ENCODE measurements at places on chromosomes 7 and 10.

- DNase-seq: no peak
Measured at GRCh38 chr7:30817371-30817767, 46.2 kb downstream of the MINDY4 start.

DNA sequence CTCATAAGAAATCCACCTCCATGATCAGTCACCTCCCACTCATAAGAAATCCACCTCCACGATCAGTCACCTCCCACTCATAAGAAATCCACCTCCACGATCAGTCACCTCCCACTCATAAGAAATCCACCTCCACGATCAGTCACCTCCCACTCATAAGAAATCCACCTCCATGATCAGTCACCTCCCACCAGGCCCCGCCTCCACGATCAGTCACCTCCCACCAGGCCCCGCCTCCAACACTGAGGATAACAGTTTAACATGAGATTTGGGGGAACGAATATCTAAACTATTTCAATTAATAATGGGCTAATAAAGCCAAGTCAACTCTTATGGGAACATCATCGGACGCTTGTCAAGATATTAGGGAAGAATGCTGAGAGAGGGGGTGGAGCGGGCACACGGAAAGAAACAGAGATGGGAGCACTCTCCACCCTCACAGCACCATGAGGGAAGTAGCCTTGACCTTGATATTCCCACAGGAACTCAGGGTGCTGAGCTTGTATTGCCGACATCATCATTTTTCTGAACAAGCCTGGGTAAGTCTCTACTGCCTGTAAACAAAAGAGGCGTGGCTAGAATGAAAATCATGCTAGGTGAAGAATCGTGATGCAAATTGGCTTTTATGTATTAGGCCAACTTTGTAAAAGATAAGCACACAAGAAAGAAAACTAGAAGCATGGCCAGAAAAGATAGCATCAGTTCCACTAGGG lies 303.5 kb upstream of the KLF6 start:
- DNase-seq: no peak

DNA sequence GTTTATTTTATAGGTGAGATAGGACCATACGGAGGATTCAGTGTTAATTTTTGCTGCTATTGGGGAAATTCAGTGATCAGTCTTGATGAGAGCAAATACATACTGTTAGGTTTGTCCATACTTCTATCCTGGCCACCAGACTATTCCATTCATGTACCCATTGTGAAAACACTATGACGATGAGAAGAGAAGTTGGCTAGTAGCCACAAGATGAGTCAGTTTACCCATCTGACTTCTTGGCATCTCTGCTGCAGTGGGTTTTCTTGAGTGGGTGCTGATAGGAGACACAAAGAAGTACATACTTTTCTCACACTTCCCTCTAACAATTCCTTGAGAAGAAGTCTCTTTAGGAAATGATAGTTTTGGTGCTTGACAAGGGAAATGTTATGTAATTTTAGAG lies 133.1 kb downstream of the TFPI2 start:
- no peak for DNase-seq

DNA sequence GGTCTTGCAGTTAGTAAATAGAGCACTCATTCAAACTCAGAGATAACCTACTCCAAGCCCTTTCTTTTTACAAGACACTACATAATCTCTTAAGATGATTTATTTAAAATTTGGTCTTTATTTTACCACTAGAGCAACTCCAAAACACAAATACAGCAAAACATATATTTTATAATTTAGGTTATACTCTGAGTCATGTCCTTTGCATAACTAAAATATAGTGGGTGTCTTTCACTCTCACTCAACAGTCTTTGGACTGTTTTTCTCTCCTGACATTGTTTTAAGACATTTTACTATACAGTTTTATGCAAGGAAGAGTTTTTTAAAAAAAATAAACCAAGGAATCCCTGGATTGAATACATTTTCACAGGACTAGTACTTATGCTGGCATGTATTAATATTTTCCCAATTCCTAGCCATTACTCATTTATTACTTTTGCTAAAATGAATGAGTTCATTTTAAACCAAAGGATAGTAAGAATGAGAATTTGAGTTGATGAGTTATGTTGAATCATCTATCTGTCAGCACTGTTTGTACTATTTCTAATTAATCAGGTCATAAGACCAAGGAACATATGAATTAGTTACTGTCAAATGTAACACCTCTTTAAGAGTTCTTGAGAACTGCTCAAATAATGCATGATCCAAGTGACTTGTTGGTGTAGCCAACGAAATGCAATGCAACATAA lies 303.1 kb upstream of the FZD1 start:
- DNase-seq: no peak

DNA sequence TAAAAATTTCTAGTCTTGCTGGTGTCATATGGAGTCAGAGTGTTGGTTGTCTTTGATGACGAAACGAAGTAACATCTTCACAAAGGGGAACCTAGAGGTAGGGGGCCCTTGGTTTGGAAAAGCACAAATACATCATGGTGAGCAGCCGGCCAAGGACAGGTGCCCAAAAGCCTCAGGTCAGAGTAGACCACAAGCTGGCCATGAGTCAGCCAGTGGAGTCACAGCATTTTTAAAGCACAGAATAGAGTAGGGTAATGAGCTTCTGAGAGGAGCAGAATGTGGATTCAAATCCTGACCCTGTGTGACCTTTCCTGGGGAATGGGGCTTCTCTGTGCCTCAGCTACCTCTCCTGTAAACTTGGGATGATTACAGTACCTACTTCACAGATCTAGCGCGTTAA lies 5.3 kb downstream of the CAMK2B start:
- DNase-seq: no peak

GRCh38 chr7:21938463-21938862 lies 7.2 kb downstream of the CDCA7L start:
- no peak for DNase-seq

DNA sequence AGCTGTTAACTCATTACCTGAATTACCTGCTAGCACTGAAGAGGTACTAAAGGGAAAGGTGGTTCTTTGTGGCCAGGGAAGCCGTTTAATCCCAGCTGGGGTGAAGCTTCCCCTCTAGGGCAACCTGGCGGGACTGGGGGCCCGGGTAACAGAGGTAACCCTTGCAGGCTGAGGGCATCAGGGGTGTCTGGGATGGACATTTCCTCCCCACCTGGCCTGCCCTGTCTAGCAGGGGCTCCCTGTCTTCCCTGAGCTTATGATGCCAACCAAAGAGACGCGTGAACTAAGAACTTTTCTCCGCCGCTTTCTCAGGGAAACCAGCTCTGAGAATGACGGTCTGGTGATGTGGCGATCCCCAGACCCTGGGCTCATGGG lies 52.8 kb downstream of the UNC5B start:
- DNase-seq: no peak

GRCh38 chr10:93437086-93437945 lies 44.8 kb downstream of the MYOF start:
- no peak for DNase-seq

- DNase-seq: no peak
Measured at GRCh38 chr7:102412548-102412947, 16.4 kb downstream of the PRKRIP1 start.

DNA sequence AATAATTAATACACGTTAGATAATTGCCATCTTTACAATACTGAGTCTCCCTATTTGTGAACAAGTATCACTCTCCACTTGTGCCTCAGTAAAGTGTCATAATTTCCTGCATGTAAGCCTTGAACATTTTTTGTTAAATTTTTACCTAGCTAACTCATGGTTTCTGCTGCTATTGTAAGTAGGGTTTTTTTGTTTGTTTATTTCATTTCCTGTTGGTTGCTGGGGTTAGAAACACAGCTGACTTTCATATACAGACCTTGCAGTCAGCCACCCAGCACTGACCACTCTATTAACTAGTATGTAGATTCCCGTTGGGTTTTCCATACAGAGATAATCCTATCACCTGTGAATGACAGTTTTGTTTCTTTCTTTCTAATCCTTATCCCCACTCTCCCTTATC lies 133.3 kb downstream of the MPP7 start:
- DNase-seq: no peak

GRCh38 chr7:131586259-131586658 lies 29.8 kb upstream of the PODXL start:
- no peak for DNase-seq

GRCh38 chr10:78624791-78625190 lies 444.0 kb upstream of the ZMIZ1 start:
- DNase-seq: no peak

- no peak for DNase-seq
Measured at GRCh38 chr7:94029976-94030375, 25.8 kb upstream of the BET1 start.

- DNase-seq: no peak
Measured at GRCh38 chr7:35705932-35706461, 11.1 kb upstream of the HERPUD2 start.

DNA sequence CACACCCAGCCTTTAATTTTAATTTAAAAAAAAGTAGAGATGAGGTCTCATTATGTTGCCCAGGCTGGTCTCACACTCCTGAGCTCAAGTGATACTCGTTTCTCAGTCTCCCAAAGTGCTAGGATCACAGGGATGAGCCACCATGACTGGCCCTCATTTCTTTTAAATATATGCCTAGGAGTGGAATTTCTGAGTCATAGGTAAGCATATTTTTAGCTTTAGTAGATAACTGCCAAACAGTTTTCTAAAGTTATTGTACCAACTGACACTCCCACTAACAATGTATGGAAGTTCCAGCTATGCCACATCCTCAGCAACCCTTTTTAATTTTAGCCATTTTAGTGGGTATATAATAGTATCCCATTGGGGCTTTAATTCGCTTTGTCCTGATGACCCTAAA lies 13.8 kb upstream of the PPIF start:
- DNase-seq: no peak

Data from activated CD8-positive, alpha-beta memory T cell treated with anti-CD3 and anti-CD28 coated beads for 1 hour (primary cell).